ENCODE measurements at places on chromosomes 2 and 18.

- DNase-seq = no peak
These were observed 47.9 kb downstream of the SLC14A1 start for GRCh38 chr18:45771587-45772480.

GRCh38 chr2:28129955-28130695, 239.6 kb downstream of the BABAM2 start:
- DNase-seq = no peak

DNA sequence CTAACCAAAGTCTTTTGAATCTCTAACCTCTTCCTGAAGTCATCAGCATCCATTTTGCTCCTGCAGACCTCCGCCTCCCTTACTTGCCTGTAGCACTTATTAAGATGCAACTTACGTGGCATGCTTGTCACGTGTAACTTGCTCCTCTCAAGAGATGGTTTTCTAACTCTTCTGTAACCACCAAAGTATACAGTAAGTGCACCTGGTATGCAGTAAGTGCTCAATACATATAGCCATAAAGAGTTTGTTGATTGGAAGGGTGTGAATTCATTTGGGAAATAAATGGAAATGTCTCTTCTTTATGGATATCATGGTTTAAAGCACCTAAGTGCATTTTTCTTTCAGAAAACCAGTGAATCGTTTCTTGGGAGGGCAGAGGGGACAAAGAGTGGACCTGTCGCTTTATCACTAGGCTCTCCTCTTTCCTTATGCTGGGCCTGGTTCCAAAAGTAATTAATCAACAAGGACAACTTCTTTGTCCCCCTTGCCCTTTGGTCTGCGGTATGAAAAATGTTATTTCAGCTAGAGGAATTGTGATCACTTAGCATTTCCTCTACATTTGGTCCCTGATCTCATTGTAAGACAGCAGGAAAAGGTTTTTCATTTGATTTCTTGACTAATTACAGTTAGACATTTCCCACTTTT, 370.0 kb upstream of the SPRED2 start:
- no peak for DNase-seq

DNA sequence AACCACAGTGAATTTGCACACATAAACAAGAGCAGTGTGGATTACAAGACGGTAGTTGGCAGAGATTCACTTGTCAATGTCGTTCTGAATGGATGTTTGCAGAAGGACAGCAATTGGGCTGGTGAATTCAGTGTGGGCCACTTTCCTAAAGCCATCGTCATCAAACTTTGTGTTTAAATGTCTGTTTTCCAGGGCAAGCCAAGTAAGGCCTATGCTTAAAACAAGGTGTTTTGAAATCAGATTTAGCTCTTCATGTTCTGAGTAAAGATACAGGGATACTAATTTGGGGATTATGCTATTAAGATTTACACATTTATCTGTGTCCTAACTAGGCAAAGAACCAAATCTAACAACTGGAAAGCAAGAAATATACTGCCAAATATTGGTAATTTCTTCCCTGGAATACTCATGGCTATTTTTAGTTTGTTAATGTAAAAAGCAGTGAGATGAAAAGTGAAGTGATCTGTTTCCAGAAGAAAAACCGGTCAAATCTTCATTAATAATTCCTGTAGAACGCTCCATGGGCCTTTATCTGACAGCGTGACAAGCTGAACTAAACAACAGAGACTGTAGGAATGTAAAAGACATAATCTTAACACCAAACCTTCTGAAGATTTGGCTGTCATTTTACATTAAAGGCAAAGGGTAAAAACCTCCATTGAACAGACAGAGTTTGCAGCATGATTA, 175.7 kb downstream of the ICOS start:
- DNase-seq = no peak

- DNase-seq = no peak
These were observed 20.5 kb downstream of the TMEM18 start for GRCh38 chr2:656676-657075.

- DNase-seq = no peak
These were observed 161.2 kb upstream of the XIRP2 start for GRCh38 chr2:166727095-166727494.

DNA sequence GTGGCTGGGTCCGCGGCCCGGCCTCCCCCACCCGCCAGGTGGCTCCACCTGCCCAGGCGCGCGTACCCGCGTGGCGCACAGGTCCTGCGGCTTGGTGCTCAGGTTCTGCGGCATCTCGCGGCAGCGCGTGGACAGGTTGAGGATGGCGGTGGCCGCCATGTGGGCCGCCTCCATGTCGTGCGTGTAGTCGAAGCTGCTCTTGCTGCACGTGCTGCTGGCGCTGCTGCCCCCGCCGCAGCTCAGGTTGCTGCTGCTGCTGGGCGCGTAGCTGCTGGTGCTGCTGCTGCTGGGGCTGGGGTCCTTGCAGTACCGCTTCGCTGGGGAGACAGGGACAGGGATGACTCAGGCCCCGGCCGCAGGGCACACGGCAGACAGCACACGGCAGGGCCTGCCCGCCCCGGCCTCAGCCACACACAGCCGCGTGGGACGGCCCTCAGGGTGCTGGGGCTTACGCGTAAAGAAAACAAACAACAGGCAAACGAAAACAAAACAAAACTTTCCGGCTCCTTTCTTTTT, 147.7 kb upstream of the PXDN start:
- DNase-seq = no peak

GRCh38 chr18:44834867-44835469, 154.3 kb downstream of the SETBP1 start:
- DNase-seq = no peak

- DNase-seq = no peak
These were observed 17.5 kb upstream of the ADAM17 start for GRCh38 chr2:9573013-9573720.

- DNase-seq = no peak
These were observed 57.7 kb upstream of the TFCP2L1 start for GRCh38 chr2:121342751-121343150.

- no peak for DNase-seq
These were observed 495.1 kb upstream of the TCF4 start for GRCh38 chr18:56083097-56083521.

DNA sequence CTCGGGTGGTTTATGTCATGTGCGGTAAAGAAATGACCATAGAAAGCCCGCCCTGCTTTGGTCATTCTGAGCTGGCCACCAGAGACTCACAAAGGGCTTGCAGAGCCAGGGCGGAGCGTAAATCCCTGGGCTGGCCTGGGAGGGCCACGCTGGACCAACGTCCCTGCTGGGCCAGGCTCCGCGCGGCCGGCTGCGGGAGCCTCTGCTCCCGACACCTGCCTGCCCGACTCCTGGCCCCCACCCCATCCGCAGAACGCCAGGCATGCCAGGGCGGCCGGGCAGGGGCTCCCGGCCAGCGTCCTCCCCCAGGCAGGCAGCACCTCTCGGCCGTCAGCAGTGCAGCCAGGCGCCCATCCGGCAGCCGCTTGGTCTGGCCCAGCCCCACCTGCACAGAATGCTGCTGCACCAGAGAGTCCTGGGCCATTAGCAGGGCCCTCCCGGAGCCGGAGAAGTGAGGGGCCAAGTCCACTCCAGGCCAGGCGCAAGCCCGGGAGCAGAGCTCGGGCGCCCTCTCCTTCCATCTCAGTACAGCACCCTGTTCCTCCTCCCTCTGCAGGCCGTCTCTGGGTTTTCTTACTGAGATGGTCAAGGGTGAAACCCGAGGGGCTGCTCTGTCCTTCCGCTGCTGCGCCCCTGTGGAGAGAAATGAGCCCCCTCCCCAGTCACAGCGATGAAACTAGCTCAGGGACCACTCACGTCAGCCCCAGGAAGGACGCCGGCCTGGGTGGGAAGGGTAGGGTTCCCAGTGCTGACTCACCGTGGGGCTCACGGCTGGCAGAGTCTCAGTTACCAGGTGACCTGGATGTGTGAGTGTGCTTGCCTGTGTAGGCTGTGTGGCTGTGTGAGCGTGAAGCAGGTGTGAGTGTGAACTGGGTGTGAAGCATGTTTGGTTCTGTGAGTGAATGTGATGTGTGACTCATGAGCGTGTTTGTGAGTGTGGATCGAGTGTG, 83.3 kb downstream of the PTGR3 start:
- no peak for DNase-seq

GRCh38 chr2:138275881-138276280, 225.7 kb upstream of the SPOPL start:
- DNase-seq = no peak

GRCh38 chr2:42102024-42102590, 54.3 kb downstream of the PKDCC start:
- DNase-seq = peak; percentile 75

GRCh38 chr18:10081492-10081891, 167.7 kb downstream of the VAPA start:
- no peak for DNase-seq
